ENCODE measurements at places on chromosomes 11 and 22.

DNA sequence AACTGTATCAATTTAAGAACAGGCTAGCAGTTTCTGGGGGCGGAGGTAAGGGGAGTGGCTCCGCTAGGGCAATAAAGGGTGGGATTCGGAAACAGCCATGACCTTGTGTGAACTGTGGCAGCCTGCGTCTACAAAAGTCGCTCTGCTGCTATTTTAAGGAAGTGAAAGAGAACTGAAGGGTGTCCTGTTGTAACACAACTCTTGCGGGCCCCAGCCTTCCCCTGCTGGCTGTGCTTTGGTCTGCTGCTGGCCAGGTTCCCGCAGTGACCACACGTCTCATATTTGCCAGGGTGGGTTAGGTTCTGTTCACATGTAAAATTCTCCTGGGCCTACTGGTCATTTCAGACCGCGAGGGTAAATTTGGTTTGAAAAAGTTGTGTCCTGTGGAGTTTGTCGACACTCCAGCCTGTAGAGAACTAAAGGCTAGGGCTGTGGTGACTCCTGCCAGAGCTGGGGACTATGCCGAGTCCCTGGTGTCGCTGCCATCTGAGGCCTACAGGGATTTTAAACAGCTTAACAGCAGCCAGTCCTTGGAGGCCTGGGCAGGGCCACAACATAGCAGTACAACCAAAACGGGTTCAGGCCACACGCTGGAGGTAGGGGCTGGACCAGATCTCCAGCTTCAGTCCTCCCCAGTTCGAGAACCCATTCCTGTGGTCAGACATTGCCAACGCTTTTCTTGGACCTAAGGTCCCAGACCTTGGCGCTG, 1.1 kb upstream of the PPFIBP2 start:
- H3K27ac ChIP-seq: peak overlapping the region; percentile 93
- no peaks in the 10 kb centered on the region for H3K36me3 ChIP-seq
- H3K4me3 ChIP-seq: peak overlapping the region; percentile 87
- no peak for DNase-seq
- peaks cover 35% of the 10 kb centered on the region for H3K27me3 ChIP-seq

DNA sequence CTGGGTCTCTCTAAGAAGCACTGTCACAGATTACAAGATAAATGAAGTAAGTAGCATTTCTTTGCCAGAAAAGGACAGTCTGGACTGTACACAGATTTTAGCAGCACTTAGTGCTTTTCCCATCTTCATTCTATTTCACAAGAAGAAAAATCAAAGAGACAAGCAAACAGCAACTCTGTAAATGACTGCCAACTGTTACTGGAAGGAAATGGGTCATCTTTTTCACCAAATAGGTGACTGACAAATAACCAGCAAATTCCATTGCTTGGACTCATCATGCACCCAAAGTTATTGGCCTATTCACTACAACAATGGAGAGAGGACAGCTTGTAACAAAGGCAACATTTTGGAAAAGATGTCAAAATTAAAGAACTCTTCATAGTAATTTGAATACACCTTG, 28.9 kb upstream of the CARD18 start:
- no peaks in the 10 kb centered on the region for H3K4me1 ChIP-seq
- H3K4me3 ChIP-seq: no peak overlapping the region
- H3K27ac ChIP-seq: no peak overlapping the region
- no peak for DNase-seq
- no peaks in the 10 kb centered on the region for H3K36me3 ChIP-seq

DNA sequence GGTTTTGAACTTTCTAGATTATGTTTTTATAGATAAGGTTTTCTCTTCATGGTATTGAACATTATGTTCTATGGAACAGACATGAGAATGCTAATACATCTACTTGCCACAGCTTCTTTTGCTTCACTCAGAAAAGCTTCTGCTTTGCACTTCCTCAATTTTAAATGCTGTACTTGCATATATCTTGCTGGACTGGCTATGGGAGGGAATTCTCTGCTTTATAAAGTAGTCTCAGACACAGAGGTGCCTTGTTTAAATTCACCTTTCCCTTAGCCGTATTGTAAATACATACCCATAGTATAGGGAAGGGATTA, 173.9 kb downstream of the DDX10 start:
- peaks cover 6% of the 10 kb centered on the region for H3K36me3 ChIP-seq
- DNase-seq: no peak
- H3K4me1 ChIP-seq: no peaks in the 10 kb centered on the region
- no peak overlapping the region for H3K4me3 ChIP-seq

DNA sequence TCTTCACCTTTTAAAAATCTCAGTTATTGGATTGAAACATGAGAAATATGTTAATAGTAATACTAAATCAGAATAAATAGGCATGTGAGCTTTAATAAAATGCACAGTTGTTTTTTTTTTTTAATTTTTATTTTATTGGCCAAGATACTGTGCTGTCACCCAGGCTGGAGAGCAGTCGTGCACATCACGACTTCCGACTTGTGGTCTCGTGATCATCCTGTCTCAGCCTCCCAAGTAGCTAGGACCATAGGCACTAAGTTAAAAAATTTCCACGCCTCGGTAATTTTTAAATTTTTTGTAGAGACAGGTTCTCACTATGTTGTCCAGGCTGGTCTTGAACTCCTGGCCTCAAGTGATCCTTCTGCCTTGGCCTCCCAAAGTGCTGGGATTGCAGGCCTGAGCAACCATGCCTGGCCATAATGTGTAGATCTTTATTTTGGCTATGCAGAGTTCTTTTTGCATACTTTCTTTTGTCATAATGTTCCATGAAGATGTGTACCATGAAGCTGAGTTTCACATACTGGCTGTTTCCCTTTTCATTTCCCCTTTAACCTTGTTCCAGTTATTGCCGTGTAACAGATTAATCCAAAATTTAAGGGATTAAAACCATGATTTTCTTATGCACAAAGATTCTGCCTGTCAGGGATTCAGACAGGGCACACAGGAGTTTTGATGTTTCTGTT, 16.0 kb downstream of the CAPRIN1 start:
- H3K4me1 ChIP-seq: peaks cover 12% of the 10 kb centered on the region
- H3K27ac ChIP-seq: peak overlapping the region; percentile 3
- H3K36me3 ChIP-seq: peaks cover 19% of the 10 kb centered on the region
- H3K27me3 ChIP-seq: no peaks in the 10 kb centered on the region
- H3K4me3 ChIP-seq: no peak overlapping the region
- no peak for DNase-seq

DNA sequence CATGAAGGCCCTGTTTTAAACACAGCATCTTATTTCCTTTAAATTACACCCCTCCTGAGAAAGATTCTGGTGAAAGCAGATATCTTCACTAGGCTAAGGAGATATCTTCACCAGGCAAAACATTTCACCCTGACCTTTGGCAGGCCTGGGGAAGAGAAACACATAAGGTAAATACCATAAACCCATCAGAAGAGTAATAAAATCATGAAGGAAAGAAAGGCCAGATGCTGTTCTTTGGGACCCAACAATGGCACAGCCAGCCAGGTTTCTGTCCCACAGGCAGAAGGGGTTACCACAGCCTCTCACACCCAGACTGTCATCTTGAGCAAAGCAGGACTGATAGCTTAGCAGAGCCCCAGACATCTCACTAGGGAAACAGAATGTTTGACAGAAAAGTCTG, 125.4 kb downstream of the CCDC34 start:
- H3K4me3 ChIP-seq: no peak overlapping the region
- no peak overlapping the region for H3K27ac ChIP-seq
- no peaks in the 10 kb centered on the region for H3K27me3 ChIP-seq
- no peaks in the 10 kb centered on the region for H3K36me3 ChIP-seq
- no peak for DNase-seq

DNA sequence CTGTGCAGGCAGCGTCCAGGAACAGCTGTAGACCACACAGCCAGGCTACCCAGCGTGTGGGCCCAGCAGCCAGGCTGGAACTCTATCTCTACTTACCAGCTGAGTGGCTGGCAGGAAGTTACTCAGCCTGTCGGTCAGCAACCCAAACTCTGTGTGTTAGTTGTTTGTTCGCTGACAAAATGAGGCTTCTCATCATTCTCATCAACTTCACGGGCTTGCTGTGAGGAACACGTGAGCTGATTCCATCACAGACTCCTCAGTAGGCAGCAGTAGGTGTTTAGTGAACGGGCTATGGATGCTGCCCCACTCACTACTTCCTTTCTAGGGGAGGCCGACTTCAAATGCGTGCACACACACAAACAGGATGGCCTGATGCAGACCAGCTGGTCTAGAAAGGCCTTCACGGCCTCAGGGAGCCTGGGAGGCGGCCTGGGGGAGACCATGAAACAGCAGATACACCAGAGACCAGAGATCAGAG, 830 bp upstream of the SPDYC start:
- H3K4me3 ChIP-seq: no peak overlapping the region
- H3K4me1 ChIP-seq: no peaks in the 10 kb centered on the region
- H3K36me3 ChIP-seq: no peaks in the 10 kb centered on the region
- H3K27me3 ChIP-seq: no peaks in the 10 kb centered on the region
- no peak for DNase-seq

DNA sequence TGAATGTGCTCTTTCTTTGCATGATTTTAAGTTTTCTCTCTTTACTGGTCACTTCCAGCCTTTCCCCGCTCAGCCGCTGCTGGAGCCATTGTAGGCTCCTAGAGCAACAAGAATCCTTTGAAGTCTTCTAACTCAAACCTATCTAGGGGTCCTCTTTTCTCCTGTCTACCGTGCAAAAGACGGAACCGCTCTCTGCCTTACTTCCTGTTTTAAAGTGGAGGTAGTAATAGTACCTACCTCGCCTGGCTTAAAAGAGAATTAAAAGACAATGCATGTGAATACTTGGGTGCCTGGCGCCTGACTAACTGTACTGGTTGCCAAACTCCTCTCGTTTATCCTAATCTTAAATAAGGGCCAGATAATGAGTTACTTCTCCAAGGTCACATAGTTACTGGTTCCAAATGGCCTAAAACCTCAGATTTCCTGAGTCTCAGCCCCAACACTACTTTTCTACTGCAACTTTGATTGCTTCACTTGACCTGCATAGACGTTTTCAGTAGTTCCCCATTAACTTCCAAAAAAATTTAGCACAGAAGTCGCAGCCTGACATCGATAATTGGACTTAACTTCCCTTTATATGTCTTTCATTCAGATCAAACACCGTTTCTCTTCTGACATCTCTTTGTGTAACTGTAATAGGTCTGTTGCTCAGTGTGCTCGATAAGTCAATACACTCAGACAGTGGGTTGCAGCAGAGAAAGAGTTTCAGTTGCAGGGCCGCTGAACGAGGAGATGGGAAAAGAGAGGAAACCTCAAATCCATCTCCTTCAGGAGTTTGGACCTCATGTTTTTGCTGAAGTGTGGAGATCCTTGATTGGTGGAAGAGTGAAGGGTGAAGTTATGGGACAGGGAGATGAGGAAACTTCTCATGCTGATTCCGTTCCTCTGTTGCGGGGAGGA, 891 bp downstream of the SAMM50 start:
- H3K4me3 ChIP-seq: peak overlapping the region; percentile 95
- H3K27me3 ChIP-seq: no peaks in the 10 kb centered on the region
- H3K4me1 ChIP-seq: peaks cover 24% of the 10 kb centered on the region
- DNase-seq: no peak
- H3K36me3 ChIP-seq: peaks cover 2% of the 10 kb centered on the region

DNA sequence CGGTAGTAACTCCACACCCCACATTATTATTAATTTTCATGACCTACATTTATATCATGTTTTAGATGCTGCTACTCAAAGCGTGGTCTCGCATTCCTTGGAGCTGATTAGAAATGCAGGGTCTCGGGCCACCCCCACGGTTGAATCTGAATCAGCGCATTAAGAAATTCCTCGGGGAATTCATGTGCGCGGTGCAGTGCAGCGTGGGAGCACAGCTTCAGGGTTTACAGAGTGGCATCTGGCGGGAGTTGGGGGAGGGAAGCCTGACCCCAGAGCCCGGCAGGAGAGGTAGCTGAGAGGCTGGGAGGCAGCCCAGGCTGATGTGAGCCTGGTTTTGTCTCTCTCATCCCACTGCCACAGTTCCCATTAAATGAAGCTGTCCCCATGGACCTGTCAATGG, 48.1 kb upstream of the DAGLA start:
- DNase-seq: no peak
- peaks cover 17% of the 10 kb centered on the region for H3K4me1 ChIP-seq
- H3K4me3 ChIP-seq: no peak overlapping the region
- H3K27ac ChIP-seq: no peak overlapping the region
- peaks cover 4% of the 10 kb centered on the region for H3K27me3 ChIP-seq

- H3K27ac ChIP-seq: no peak overlapping the region
- H3K4me1 ChIP-seq: peaks cover 22% of the 10 kb centered on the region
- DNase-seq: no peak
- peaks cover 21% of the 10 kb centered on the region for H3K27me3 ChIP-seq
Observed at GRCh38 chr11:77140231-77140851, 12.3 kb downstream of the MYO7A start.

DNA sequence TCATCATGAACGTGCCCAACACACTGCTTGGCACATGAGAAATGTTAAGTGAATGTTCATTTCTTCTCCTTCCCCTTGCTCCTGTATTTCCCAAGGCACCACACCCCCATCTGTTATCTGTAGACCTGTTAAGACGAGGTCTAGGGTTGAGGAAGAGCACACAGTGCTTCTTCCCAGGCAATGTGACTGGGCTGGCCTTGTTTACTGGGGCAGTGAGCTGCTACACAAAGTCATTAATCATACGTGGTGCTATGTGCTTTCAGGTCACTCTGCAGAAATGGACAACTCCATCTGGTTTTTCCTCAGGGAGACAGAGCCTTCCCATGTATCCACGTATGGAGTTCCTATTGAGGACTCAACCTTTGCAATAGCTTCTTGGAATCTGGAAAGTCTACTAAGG, 118.7 kb downstream of the KCNC1 start:
- peak overlapping the region; percentile 55 for H3K27ac ChIP-seq
- peaks cover under 1% of the 10 kb centered on the region for H3K36me3 ChIP-seq
- DNase-seq: no peak
- no peak overlapping the region for H3K4me3 ChIP-seq

GRCh38 chr11:44524751-44525201, 40.7 kb upstream of the CD82 start:
- H3K36me3 ChIP-seq: no peaks in the 10 kb centered on the region
- no peak for DNase-seq
- no peak overlapping the region for H3K27ac ChIP-seq
- H3K4me3 ChIP-seq: no peak overlapping the region

DNA sequence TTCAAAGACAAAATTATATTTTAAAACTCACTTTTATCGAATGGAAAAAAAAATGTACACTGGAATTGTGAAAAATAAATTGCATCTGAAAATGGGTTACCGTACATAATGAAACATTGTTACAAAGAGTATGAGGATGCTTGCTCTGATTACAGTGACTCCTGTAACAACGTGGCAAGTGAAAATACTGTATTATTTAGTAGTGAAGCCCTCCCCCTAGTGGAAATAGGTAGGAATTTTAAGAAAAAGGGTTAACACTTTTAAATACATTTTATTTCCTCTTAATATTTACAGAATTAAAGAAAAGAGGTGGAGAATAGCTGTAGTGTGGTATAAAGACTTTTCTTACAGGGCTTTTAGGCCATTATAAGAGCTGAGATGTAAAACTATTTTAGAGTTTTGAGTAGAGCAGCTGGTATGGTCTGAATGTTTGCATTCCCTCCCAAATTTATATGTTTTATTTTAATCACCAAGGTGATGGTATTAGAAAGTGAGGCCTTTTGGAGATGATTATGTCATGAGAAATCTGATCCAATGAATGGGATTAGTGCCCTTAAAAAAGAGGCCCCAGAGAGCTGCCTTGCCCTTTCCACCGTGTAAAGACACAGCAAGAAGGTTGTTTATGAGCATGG, 25.2 kb downstream of the FAM76B start:
- no peak overlapping the region for H3K4me3 ChIP-seq
- H3K4me1 ChIP-seq: no peaks in the 10 kb centered on the region
- no peak for DNase-seq
- H3K27me3 ChIP-seq: no peaks in the 10 kb centered on the region
- no peak overlapping the region for H3K27ac ChIP-seq

Data from progenitor cell of endocrine pancreas (in vitro differentiated cells).